ENCODE measurements at places on chromosomes 3 and 15. TPM values are rescaled to one million over a fixed set of nuclear protein-coding genes. Genes with fewer than 3 reads are reported as not detected.

The CEMIP gene
- 0.19 TPM for total RNA-seq

DNA sequence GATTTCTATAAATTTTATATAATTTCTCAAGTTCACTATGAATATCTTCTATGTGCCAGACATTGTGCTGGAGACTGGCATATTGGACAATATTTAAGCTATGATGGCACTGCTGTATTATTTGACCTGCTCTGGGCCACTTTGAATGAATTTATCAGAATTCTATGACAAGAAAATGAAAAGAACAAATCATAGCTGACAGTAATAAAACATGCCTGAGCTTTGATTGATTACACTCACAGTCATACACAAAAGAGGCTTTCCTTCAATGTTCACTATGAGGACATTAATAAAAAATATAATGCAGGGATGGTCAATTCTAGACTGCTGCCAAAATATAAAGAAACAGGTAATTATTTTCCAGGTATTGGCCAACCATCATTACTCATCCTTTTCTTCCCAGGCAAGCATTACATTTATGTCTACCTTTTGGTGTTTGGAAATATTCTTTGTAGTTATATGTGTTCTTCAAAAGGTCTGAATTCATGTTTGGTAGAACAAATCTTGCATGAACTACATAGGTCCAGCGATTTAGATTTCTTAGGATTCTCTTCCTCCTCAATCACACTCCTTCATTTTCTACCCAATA lies 81.0 kb upstream of the ALCAM start:
- no peak for DNase-seq

DNA sequence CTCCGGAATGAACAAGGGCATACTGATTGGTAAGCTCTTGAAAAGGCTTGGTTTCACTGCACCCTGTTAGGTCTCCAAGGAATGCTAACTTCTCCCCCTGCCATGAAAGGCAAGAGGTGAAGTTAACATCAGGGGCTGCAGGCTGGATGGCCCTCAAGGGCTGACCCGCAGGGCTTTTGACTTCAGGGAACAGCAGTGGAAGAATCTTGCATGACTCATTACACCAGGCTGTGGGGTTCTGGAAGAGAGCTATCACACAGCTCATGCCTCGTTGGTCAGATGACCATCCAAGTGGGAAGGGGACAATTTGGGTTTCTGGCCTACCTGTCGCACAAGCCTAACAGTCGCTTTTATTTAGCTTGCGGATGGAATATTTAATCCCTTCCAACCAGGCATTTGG lies 23.6 kb upstream of the ATG7 start:
- DNase-seq = no peak

- no peak for DNase-seq
These were observed 17.6 kb upstream of the SIN3A start for GRCh38 chr15:75468913-75469598.

DNA sequence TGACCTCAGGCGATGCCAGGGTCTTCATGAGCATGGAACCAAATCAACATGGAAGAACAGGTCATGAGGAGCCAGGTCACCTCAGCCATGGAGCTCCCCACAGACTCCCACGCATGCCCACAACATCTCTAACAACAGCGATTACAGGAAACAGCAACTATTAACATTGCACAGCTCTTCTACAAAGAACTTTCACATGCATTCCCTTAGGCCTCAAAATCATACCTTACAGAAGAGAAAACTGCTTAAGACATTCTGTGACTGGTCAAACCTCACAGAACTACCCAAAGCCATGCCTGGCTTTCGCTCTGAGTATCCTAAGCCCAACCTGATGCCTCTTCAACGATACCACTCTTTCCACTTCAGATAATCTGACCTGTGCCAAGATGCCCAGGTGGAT lies 117.8 kb downstream of the OXNAD1 start:
- no peak for DNase-seq

DNA sequence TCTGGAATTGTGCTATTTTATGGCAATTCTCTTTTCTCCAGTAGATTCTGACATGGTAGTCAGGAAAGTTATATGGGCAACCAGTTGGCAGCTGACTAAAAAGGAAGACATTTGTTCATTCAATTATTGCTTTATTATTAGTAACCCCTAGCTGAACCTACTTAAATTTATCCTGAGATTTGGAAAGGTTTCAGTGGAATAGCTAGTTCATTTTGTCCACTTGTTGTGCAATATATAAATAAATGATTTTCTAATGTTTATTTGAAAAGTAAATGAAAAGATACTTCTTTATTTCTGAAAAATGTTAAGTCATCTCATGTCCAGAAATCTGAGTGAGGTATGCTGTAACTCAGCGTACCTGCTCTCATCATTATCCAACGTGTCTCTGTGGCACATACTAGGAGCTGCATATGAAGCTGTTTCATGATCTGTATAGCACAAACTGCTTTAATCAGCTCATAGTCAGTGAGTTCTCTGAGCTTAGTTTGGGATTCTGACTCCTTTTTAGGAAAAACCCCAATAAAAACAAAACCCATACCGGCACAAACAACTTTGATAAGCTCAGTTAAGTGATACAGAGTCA lies 35.9 kb downstream of the RARB start:
- no peak for DNase-seq

DNA sequence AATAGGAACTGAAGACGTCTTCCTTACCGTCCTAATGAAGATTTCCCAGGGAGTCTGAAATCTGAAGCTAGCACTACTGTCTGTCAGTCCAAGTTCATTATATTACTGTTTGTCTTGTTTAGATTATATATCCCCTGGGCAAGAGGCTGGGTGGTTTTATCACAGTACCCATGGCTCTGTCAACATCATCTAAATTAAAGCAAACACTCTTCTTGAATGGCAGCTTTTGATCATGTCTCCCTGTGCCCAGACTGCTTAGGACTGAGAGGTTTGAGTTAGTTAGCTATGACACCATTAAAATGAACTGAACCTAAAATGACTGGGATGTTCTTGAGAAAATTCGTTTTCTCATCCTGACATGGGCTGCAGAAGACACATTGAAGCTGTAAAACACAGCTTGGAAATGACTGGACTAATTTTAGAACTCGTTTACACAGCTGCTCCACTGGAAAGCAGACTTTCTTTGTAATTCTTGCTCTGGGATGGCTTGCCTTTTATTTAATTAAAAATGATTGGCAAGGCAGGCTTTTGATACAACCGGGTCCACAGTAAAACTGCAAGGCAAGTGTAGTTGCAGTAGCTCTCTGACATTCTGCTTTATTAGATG lies 243.5 kb downstream of the MFSD1 start:
- DNase-seq = no peak

DNA sequence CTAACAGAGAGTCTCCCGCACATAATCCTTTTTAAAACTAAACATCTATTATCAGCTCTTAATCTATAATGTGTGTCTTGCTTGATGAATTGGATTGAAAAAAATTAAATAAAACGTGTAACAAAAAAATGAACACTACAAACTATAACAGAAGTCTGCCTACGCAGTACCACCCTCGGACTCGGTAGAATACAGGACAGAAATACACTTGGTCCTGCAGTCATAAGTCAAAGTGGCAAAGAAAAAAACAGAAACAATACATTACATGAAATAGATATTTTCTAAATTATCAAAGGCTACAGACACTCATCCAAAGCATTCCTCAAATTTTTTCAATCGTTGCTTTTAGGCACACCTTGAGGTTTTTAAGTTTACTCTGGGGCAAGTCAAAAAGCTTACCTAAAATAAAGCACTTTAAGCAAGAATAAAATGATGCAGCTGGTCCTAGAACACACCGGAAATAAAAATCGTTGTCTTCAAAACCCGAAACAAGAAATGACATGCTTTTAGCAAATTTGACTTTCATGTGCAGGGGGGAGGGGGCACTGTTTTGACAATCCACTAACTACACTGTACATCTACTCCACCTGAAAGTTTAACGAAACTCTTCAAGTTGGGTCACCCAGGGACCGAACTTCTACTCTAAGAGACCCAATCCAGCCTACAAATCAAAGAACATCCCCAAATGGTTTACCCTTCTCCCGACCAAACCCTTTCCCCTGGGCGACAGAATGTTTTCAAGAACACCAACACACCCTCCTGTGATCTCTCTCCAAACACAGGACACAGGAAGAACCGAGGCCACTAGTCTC lies 1.3 kb downstream of the ADAM10 start:
- DNase-seq = no peak

Measured in omental fat pad (tissue), 4 donors.